ENCODE measurements at places on chromosomes 11 and 22.

- no peak for DNase-seq
These were observed 139.9 kb downstream of the SHANK2 start for GRCh38 chr11:71112454-71112853.

DNA sequence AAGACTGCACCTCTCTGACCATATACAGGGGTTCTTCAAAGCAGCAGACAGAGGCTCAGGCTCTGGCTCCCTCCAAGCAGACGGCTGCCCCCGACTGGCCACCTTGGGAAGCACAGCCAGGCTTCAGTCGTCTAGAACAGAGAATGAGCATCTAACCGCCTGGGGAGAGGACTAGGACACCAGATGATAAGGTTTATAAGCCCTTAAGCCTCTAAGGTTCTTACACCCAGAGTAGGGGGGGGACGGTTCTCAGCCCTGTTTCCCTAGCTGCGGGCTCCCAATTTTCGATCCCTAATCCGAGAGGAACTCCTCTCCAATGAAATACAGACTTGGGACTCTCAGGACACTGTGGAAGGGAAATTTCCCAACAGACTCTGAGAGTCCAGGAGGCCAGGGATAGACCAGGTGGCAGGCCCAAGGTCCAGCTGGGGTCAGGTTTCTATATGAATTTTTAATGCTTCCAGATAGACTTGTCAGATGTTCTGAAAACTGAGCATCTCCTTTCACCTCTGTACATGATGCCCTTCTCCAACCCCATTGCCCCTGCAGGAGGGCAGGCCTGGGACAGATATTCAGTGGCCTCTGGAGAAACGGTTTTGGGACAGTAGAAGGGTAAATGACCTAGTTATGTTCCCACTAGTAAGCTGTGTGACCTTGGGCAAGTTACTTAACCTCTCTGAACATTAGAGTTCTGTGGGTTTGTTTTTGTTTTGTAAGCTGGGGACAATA is 20.2 kb downstream of the RTN4RL2 start:
- peak; percentile 47 for DNase-seq

- DNase-seq: no peak
These were observed 26.0 kb downstream of the SCGB1A1 start for GRCh38 chr11:62444835-62445234.

- DNase-seq: no peak
These were observed 15.8 kb upstream of the TXNRD2 start for GRCh38 chr22:19957445-19957844.

GRCh38 chr11:68956142-68956541 is 24.6 kb downstream of the MRGPRD start:
- DNase-seq: peak; percentile 8

DNA sequence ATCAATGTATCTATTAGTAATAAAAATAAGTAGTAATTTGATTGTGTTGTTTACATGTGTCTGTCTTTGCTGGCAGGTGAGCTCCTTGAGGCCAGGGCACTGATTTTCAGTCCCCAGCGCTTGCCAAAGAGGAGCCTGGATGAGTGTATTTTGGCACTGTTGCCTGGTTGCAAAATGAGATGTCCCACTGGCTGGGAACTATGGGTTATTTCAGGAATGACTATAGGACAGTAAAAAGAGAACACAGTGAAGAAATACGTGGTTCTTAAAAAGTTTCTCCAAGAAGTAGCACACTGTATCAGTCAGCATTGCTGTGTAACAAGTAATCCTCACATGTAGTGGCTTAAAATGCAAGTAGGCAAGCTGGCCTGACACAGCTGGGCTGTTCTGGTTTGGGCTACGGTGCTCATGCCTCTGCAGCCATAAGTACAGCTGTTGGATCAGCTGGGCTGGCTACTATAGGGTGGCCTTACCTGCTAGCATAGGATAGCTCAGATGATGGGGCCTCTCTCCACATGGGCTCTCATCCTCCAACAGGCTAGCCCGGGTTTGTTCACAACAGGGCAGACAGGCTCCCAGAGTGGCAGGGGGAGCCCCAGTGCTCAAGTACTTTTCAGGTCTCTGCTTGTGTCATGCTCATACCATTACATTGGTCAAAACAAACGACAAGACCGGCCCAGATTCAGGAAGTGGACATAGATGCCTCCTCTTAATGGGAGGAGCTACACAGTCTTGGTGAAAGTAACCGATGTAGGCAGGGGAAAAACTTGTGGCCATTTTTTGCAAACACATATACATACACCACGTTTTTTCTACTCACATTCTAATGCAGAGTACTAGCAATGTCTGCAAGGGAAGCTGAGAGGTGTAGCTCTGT is 399.1 kb downstream of the LARGE1 start:
- DNase-seq: no peak

DNA sequence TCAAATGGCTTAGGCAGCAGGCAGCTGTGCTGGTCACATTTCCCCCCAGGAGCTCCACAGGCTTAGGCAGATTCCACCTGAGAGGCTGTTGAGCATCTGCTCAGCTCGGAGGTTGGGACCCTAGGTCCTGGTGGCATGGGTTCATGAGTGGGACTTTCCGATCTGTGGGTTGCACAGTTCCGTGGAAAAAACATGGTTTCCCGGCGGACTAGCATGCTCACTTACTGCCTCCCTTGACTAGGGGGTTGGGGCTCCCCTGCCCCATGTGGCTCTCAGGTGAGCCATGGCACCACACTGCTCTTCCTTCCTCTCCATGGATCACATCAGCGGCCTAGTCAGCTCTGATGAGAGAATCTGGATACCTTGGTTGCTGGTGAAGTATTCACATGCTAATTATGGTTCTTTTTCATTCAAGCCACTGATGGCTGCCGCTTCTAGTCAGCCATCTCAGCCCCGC is 685.1 kb downstream of the METTL15 start:
- no peak for DNase-seq

- DNase-seq: no peak
These were observed 11.7 kb downstream of the MAFF start for GRCh38 chr22:38213319-38213989.

- no peak for DNase-seq
These were observed 17.7 kb downstream of the APLP2 start for GRCh38 chr11:130087294-130087926.

DNA sequence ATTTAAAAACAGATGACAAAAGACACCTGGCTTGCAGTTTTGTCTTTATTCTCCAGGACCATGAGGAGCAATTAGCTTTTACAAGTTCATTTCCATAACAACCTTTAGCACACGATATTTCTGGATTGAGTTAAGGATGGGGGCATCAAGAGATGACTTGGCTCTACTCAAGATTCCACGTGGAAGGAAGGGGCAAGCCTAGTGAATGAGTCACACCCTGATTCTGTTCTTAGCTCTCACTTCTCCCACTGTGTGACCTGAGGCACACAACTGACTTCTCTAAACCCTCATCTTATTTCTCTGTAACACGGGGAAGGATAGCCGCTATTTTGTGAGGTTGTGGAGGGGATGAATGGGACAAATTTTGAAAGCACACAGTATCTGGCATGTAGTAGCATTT is 185.5 kb downstream of the KIRREL3 start:
- no peak for DNase-seq

- DNase-seq: no peak
These were observed 18.7 kb downstream of the MMP10 start for GRCh38 chr11:102761646-102762238.

DNA sequence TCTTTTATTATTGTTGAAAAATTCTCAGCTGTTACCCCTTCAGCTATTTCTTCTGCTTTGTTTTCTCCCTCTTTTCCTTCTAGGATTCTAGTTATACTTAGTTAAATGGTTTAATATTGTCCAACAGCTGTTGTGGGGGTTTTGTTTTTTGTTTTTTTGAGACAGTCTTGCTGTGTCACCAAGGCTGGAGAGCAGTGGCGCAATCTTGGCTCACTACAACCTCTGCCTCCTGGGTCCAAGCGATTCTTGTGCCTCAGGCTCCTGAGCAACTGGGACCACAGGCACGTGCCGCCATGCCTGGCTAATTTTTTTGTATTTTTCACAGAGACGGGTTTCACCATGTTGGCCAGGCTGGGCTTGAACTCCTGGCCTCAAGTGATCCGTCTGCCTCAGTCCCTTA is 12.7 kb downstream of the SDHAF2 start:
- DNase-seq: no peak
